ENCODE measurements at places on chromosomes 12 and 14.

GRCh38 chr14:53367644-53368026 is 214.5 kb upstream of the DDHD1 start:
- no peak for DNase-seq

DNA sequence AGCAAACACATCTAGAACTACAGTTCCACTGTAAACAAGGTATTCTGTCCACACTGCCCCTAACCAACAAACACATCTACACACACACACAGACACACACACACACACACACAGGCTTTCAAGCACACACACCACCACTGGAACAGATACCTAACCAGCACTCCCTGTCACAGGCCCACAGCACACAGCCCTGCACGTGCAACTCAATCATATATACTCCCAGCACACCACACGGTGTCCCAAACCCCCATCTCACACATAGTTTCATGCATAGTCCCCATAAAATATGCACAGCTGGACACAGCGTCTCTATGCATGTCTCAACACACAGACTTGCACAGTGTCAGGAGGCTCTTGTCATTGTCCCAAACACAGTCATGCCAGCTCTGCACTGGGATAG is 27.6 kb downstream of the KRT8 start:
- DNase-seq, result no peak

- DNase-seq, result no peak
Measured at GRCh38 chr12:29277231-29277630, 103.7 kb downstream of the ERGIC2 start.

DNA sequence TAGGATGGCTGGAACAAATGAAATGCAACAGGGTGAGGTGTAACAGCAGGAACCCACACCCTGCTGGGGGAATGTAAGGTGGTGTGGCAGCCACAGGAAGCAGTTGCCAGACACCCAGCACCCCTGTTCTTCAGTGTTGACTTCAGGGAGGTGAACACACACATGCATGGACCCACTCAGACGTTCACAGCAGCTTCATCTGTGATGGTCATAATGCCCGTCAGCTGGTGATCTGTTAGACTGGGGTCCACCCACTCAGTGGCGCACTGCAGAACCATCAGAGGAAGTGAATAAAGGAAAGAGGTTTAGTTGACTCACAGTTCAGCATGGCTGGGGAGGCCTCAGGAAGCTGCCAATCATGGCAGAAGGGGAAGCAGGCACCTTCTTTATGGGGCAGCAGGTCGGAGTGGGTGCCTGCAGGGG is 22.7 kb upstream of the TEX22 start:
- DNase-seq, result no peak

DNA sequence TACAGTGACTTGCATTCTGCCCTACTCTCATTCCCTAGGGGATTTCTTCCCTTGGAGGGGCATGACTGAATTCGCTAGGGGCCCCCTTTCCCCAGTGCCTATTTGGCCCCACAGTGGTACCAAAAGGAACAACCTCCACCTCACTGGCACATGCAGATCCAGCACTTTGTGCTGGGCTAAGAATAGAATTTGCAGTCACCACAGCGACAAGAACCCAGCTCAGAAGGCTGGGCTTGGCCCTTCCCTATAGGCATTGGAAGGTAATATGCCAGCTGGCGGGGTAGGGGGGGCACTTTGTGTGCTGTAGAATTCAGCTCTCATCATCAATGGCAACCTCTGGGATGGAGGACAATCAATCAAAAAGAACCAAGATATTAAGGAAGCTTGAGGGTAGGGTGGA is 13.9 kb downstream of the BAZ2A start:
- DNase-seq, result no peak

DNA sequence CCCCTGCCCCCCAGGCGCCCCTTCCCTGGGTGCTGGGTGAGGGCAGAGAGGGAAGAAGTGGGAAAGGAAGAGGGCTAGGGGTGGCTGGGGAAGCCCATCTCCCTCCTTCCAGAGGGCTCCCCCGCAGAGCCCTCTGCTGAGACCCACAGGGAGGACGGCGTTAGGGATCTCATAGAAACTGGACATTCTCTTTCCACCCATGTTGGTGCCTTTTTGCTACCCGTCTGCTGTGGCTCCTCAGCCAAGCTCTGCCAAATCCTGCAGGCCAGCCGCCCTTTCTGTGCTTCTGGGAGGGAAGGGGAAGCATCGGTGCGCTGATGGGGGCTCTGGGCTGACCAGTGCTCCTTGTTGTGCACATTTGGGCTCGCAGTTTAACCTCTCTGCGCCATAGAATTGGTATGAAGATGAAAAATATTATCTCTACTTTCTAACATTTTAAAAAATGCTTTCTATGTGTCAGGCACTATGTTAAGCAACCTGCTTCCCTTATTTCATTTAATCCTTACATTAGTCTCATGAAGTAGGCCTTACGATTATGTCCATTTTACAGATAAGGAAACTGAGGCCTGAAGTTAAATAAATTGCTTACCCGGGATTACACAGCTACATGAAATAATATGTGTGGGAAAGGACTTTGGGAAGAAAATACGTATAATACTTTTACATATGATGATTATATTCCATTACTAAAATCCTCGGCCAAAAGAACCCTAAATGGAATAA is 981 bp downstream of the SLC48A1 start:
- no peak for DNase-seq

DNA sequence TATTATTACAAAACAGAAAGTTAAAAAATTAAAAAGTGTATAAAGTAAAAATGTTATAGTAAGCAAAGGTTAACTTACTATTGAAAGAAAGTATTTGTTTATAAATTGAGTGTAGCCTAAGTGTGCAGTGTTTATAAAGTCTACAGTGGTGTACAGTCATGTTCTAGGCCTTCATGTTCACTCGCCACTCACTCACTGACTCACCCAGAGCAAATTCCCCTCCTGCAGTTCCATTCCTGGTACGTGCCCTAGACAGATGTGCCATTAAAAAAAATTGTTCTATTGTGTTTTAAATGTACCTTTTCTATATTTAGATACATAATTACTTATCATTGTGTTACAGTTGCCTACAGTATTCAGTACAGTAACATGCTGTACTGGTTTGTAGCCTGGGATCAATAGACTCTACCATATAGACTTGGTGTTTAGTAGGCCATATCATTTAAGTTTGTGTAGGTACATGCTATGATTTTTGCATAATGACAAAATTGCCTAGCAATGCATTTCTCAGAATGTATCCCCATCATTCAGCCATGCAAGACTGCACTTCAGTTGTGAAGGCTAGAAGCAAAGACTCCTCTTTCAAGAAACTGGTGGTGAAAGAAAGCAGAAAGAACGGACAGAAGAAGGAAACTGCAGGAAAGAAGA is 100.6 kb downstream of the DACT1 start:
- no peak for DNase-seq

DNA sequence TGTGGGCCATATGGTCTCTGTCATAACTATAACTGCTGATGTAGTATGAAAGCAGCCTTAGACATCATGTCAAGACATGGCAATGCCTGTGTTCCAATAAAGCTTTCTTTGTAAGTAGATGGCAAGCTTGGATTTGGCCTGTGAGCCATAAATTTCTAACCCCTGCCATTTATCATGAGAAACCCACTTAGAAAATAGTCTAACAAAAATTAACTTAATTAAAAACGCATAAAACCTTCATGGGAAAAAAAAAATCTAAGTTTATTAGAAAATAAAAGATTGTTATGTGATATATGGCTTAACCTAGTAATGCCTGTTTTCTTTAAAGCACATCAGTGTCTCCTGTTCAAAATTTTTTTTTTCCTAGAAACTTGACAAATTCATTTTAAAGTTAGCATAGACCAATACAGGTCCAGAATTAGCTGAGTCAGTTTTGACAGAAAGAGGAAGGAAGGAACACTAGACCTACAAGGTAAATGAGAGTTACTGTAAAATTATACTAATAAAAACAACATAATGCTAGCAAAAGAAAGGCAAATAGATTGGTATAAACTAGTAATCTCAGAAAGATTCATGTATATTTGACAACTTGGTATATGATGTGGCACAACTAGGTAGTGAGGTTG is 68.2 kb downstream of the USP15 start:
- DNase-seq, result no peak

DNA sequence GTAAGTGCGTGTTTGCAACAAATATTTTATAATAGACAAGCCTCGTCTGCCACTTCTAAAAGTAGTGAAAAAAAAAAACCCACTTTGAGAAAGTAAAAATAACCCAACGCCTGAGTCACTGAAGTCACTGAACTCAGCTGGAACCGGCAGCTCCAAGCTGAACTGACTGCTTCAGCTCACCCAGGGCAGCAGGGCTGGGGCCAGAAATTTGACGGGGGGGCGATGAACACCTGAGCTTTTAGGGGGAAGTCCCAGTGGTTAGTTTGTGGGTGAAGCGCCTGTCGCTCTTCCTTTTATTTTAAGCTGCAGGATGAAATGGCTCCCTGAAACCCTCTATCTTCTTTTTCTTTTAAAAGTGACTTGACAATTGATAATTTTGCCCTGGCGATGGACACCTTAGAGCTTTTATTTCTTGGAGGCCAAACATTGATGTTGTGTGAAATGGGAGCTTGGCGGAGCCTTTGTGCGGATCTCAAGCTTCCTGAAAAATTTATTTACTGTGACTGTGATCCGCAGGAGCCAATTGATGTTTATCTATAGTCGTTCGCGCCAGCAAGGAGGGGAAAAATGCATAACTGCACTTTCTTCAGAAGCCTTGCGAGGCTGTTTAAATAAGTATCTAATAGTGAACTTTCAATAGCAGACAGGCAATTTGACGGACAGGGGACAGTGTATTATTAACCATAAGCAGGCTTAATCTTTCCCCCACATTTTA is 173.2 kb upstream of the MYL2 start:
- no peak for DNase-seq

DNA sequence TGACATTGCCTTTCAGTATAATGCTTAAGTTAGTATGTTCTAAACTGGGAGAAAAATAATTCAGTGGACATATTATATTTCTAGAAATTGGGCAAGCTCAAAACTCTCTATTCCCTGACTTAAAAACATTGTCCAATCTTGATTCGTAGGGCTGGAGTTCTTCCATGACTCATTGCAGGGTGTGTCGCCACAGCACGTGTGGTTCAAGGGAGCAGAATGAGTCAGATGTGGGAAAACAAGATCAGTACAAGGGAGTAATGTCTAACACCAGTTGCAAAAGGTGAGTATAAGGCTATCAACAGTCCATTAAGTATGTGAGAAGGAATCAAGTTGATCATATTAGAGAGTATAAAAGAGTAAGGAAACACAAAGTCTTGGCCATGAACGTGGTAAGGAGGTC is 887.0 kb downstream of the TMTC2 start:
- DNase-seq, result peak; percentile 30

DNA sequence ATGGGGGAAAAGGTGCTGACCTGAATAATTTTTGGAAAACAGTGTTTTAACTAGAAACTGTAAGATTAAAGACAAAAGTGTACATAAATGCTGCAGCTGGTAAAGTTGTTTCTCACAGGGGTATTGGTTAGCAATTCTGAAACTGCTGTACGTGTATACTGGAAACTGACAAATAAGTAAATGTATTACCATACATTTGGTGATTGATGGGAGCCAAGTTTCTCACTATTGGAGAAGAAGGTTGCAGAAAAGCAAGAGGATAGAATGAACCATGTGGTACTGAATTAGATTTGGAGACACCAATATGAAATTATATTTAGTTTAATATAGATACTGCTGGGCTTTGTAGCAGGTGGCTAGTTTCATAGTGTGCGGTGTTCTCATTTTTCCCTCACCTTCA is 19.6 kb upstream of the FBXO33 start:
- DNase-seq, result no peak

- no peak for DNase-seq
Measured at GRCh38 chr12:104059963-104060362, 4.4 kb upstream of the HCFC2 start.

DNA sequence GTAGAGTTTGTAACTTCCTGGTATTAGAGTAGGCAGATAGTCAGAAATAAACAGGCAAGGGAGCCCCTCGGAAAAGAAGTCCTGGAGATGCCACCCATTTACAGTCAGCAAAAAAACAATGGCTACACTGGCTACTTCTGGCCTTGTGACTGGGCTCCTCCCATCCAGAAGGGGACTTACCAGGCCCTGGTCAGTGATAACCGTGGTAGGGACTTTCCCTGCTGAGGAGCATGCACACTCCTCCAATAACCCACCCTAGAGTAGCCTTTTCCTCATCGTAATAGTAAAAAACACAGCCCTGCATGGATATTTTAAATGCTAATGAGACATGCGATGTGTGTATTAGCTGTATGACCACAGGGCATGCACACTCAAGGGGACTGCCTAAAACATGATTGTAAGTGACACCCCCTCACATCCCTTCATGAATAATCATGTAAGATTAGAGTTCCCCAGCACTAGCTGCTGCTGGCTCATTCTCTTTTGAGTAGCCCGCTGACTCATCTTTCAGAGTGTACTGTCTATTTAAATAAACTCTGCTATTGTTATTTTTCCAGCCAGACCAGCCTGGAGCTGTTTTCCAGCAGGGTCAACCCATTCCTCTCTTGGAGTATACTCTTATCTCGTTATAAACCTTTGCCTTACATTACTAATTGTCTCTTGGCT is 413.8 kb upstream of the TMTC1 start:
- DNase-seq, result no peak

- no peak for DNase-seq
Measured at GRCh38 chr12:130169924-130170323, 7.7 kb downstream of the FZD10 start.

GRCh38 chr12:52949413-52950331 is 754 bp downstream of the KRT18 start:
- no peak for DNase-seq

DNA sequence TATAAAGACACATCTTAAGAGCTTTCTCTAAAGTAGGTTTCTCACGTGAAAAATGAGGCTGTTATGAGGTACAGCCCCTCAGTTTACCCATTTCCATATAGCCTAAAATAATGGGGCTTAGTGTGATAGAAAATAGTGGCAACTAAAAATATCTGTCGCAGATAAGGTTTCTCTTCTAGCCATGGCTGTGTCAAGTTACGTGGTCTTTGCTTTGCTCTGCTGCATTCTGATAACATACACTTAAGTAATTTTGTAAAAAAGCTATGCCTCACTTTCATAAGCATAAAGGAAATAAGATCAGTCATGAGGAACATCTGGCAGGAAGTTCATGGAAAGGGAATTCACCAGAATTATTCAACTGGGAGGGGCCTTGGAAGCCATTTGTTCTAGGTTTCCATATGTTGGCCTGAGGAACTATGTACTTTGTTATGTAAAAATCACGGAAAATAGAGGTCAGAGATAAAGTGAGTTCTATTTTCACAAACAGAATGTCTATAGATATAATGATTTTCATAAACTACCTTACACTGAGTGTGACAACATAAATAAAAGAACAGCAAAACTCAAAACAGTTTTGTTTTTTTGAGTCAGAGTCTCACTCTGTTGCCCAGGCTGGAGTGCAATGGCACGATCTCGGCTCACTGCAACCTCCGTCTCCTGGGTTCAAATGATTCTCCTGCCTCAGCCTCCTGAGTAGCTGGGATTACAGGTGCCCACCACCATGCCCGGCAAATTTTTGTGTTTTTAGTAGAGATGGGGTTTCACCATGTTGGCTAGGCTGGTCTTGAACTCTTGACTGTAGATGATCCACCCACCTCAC is 195.6 kb upstream of the KRR1 start:
- DNase-seq, result no peak

- DNase-seq, result no peak
Measured at GRCh38 chr14:82720946-82721345, 1187.3 kb upstream of the SEL1L start.

- no peak for DNase-seq
Measured at GRCh38 chr12:5456906-5457305, 25.0 kb downstream of the NTF3 start.
